ENCODE measurements at places on chromosomes 6 and 20. TPM values are rescaled to one million over a fixed set of nuclear protein-coding genes. Genes with fewer than 3 reads are reported as not detected.

DNA sequence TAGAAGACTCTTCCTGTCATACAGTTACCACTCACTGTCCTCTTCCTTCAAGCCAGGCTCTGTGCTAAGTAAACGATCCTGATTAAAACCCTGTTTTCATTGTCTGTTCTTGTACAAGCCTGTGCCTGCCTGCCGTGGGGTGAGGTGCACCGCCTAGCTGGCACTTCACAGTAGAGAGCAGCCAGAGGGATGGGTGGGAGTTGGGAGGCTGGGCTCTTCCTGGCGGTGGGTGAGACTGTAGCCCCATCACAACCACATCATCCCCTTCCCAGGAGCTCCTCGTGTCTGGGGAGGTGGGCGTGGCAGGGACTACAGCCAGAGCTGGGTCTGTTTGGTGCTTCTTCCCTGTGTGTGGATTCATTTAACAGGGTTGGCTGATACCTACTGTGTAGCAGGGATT is 382.0 kb downstream of the TAF4 start:
- H3K27ac ChIP-seq, result no peak overlapping the region
- H3K4me3 ChIP-seq, result no peak overlapping the region
- no peaks in the 10 kb centered on the region for H3K4me1 ChIP-seq
- H3K36me3 ChIP-seq, result no peaks in the 10 kb centered on the region
- H3K27me3 ChIP-seq, result no peaks in the 10 kb centered on the region
- DNase-seq, result peak; percentile 51

The TFAP2C gene
- total RNA-seq, result 1.4 TPM

GRCh38 chr6:81800666-81801065 is 48.2 kb upstream of the TENT5A start:
- no peak for DNase-seq
- no peaks in the 10 kb centered on the region for H3K36me3 ChIP-seq
- H3K4me1 ChIP-seq, result no peaks in the 10 kb centered on the region
- no peak overlapping the region for H3K27ac ChIP-seq
- no peak overlapping the region for H3K4me3 ChIP-seq

GRCh38 chr6:108363113-108363512 is 68.3 kb downstream of the AFG1L start:
- H3K27me3 ChIP-seq, result no peaks in the 10 kb centered on the region
- H3K36me3 ChIP-seq, result no peaks in the 10 kb centered on the region
- no peaks in the 10 kb centered on the region for H3K4me1 ChIP-seq
- no peak for DNase-seq
- H3K27ac ChIP-seq, result no peak overlapping the region

- no peaks in the 10 kb centered on the region for H3K4me1 ChIP-seq
- no peak overlapping the region for H3K27ac ChIP-seq
- H3K36me3 ChIP-seq, result no peaks in the 10 kb centered on the region
- H3K27me3 ChIP-seq, result no peaks in the 10 kb centered on the region
Observed at GRCh38 chr6:16403831-16404230, 165.4 kb downstream of the GMPR start.

DNA sequence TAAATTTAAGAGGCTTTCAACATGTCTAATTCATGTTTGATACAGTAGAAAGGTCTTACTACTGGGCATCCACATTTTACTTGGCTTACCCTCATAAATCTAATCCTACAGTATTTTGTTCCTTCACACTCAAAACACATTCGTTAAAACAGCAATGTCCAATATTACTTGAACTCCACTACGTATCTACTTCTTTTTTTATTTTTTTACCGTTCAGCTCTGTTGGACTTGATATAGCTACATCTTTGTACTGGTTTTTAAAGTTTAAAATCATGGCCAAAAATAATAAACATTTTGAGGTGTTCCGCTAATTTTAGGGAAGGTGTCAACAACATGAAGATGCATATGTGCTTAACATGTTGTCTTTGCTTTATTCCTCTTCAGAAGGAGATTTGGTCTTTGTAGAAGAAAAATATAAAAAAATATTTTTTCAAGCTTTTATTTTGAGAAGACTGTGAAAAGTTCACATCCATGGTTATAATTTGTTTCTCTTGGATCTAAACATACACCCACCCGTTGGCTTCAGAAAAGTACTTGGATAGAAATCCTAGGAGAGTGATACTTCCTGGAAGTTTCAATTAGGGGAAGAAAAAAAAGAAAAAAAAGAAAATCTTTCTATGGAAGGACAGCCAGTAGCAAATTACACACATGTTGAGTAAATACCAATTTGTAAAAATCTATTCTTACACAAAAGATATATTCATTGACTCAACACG is 71.5 kb downstream of the EPB41L2 start:
- no peak for DNase-seq
- H3K36me3 ChIP-seq, result no peaks in the 10 kb centered on the region
- no peak overlapping the region for H3K4me3 ChIP-seq
- H3K4me1 ChIP-seq, result no peaks in the 10 kb centered on the region
- H3K27me3 ChIP-seq, result no peaks in the 10 kb centered on the region
- no peak overlapping the region for H3K27ac ChIP-seq

- DNase-seq, result peak; percentile 31
- no peak overlapping the region for H3K4me3 ChIP-seq
- H3K27ac ChIP-seq, result no peak overlapping the region
- H3K36me3 ChIP-seq, result peaks cover 9% of the 10 kb centered on the region
- no peaks in the 10 kb centered on the region for H3K27me3 ChIP-seq
Observed at GRCh38 chr20:33419140-33419974, 18.0 kb upstream of the CDK5RAP1 start.

- peak overlapping the region; percentile 46 for H3K4me3 ChIP-seq
- H3K4me1 ChIP-seq, result peaks cover 5% of the 10 kb centered on the region
- no peak overlapping the region for H3K27ac ChIP-seq
- H3K27me3 ChIP-seq, result peaks cover 2% of the 10 kb centered on the region
- peak; percentile 80 for DNase-seq
Observed at GRCh38 chr20:58179432-58180099, 48.9 kb downstream of the ANKRD60 start.

DNA sequence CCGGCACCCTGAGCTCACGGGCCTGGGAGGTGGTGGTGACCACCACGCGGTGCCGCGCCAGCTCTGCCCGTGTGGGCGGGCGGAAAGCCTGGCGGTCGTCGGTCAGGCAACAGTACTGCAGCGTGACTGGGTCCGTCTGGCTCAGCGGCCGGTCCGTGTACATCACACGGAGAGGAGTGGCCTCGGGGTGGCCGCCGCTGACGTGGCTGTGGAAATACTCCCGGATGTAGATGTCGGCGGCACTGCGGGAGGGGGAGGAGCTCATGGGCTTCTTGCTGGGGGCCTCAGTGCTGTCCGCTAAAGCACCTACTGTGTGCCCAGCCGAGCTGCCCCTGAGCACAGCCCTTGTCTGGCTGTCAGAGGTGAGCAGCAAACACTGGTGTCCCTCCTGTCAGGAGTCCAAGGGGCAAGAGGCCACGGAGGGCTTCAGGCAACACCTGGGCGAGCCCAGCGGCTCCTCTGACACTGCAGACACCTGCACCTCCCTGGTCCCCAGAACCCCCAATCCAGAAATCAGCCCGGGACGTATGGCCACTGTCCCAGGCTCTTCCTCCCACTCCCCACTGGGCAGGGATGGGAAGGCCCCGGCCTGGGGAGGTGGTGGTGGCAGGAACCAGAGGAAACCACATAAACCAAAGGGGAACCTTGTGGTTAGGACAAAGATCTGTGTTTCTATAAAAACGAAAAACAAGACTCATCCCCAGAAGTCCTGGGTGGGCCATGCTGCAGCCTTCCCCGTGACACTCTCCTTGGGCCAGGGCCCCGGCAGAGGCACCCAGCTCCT is 6.5 kb downstream of the HELZ2 start:
- H3K4me3 ChIP-seq, result no peak overlapping the region
- H3K36me3 ChIP-seq, result no peaks in the 10 kb centered on the region
- DNase-seq, result no peak
- no peaks in the 10 kb centered on the region for H3K27me3 ChIP-seq

The GLP1R gene
- 0.22 TPM for total RNA-seq

- H3K27me3 ChIP-seq, result no peaks in the 10 kb centered on the region
- H3K4me3 ChIP-seq, result no peak overlapping the region
- no peak for DNase-seq
- peaks cover 4% of the 10 kb centered on the region for H3K36me3 ChIP-seq
Observed at GRCh38 chr6:36533321-36533720, 14.0 kb downstream of the STK38 start.

The BMP7 gene
- 1.6 TPM for total RNA-seq

The CTAGE9 gene
- not detected for total RNA-seq

All from kidney (tissue), 22 donors.